Stimulated activated CD8-positive, alpha-beta memory T cell treated with anti-CD3 and anti-CD28 coated beads, Interleukin-7, amount 100 ng/mL, for 24 hours (primary cell): ENCODE measurements at places on chromosomes 3 and 15.

GRCh38 chr15:73755946-73756345 lies 2.8 kb upstream of the INSYN1 start:
- DNase-seq = no peak

DNA sequence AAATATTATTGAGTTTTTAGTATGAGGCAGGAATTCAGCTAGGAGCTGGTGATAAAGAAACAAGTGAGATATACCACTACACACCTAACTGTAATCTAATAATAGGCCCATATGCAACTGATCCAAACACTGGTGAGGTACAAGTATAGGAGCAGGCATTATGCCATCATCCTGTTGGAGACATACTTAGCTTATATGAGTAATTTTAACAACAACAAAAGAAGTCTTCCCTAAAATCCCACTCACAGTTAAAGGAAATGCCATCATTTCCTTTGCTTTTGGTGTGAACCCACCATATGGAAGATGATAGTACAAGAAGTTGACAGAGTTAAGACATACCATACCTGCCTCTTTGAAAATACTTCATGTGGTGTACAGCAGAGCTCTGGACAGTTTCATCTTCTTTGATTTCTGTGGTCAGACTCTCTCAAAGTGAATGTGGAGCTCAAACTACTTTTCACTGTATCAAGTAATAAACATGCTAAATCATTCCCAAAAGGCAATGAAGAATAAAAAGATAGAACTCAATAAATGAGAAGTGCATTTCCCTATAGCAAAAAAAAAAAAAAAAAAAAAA lies 85.5 kb downstream of the CD200R1L start:
- no peak for DNase-seq

GRCh38 chr3:47583320-47584075 lies 4.8 kb upstream of the CSPG5 start:
- DNase-seq = no peak

- DNase-seq = no peak
Observed at GRCh38 chr3:159861369-159861987, 127.2 kb upstream of the IL12A start.

DNA sequence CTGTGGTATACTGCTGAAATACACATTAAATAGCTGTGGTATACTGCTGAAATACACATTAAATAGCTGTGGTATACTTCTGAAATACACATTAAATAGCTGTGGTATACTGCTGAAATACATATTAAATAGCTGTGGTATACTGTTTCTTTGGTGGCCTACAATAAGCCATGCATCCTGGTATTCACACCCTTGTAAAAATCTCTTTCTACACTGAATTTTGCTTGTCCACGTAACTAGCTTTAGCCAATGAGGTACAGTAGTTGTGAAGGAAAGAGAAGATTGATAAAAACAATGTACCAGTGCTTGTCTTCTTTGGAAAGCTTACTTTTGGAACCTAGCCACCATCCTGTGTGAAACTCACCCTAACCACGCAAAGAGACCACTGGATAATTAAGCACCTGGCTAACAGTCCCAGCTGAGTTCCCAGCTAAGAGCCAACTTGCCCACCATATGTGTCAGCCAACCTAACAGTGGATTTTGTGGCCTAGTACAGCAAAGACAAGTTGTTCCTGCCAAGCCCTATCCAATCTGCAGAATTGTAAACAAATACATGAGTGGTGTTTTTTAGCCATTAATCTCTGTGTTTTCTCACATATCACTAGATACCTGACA lies 103.4 kb upstream of the MELTF start:
- DNase-seq = no peak

- no peak for DNase-seq
Observed at GRCh38 chr15:61840090-61840489, 220.2 kb downstream of the VPS13C start.

DNA sequence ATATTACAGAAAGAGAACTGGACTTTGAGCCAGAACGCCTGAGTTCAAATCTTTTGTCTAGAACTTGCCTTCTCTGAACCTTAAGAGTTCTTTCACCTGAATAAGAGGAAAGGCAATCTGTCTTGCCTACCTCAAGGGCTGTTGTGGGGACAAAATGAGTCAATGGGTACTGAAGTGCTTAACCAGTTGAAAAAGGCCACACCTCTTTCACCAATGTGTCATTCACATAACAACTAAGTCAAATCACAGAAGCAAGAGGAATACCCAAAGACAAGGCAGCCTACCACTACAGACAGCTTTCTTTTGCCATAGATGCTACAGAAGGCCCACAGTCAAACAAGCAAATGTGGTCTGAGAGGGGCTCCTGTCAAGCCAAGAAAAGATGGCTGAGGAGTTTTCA lies 39.7 kb downstream of the NBEAL2 start:
- no peak for DNase-seq

- no peak for DNase-seq
Observed at GRCh38 chr15:67784856-67785430, 40.4 kb upstream of the SKOR1 start.

GRCh38 chr3:86788371-86788770 lies 202.6 kb downstream of the VGLL3 start:
- no peak for DNase-seq

GRCh38 chr15:64460724-64461720 lies 644 bp downstream of the ZNF609 start:
- DNase-seq = no peak

- no peak for DNase-seq
Observed at GRCh38 chr3:61092870-61093269, 158.4 kb downstream of the FHIT start.

GRCh38 chr3:152309535-152310307 lies 41.0 kb downstream of the MBNL1 start:
- DNase-seq = no peak

GRCh38 chr3:180417241-180417640 lies 184.7 kb upstream of the TTC14 start:
- DNase-seq = no peak

- no peak for DNase-seq
Observed at GRCh38 chr15:48644467-48644826, 1.1 kb downstream of the FBN1 start.

GRCh38 chr3:181609030-181609767 lies 102.5 kb upstream of the SOX2 start:
- no peak for DNase-seq

DNA sequence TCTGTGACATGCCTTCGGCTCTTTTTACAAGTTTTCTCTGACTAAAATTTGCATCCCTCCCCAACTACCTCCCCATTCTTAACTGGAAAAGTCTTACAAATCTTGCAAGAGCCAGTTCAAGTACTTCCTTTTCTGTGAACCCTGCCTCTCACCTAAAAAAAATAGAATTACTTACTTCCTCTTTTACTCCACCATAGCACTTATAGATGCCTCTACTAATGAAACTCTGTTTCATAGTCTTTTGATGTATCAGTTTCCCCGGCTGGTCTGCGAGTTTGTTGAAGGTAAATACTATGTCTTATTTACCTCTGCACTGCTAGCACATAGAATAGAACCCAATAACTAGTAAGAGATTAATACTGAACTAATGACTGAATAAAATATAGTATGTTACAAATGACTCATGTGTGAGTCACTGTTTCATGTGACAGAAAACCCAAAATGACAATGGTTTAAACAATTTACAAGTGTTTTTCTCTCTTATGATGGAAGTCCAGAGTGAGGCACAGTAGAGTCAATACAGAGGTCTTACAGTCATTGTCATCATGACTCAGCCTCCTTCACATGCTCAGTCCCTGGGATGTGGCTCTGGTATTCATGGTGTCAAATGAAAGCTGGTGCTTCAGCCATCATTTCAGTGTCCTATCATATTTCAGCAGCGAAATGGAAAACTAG lies 393.5 kb downstream of the RSL24D1 start:
- DNase-seq = no peak

GRCh38 chr15:53512029-53512428 lies 247.4 kb downstream of the WDR72 start:
- DNase-seq = no peak

DNA sequence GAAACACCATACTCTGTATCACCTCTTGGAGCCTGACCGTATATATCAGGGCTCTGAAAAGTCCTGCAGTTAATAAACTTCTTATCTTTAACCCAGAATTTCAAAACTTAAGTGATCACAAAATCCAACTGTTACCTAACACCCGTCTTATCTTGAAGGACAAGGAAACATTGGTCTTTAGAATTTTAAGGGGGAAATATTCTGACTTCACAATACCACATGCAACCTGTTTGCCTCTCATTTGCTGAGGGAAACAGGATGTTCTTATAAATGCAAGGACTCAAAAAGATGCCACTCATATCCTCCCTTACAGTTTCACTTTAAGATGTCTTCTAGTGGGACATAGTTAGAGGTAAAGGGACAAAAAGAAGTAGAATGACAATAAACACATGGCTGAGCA lies 67.9 kb downstream of the CRTC3 start:
- DNase-seq = no peak

- no peak for DNase-seq
Observed at GRCh38 chr3:3296979-3297381, 117.5 kb upstream of the CRBN start.

- DNase-seq = no peak
Observed at GRCh38 chr3:66253790-66254620, 33.2 kb downstream of the SLC25A26 start.

GRCh38 chr3:56776556-56776950 lies 25.2 kb downstream of the ARHGEF3 start:
- DNase-seq = no peak

GRCh38 chr15:77417602-77418001 lies 2.3 kb downstream of the PEAK1 start:
- no peak for DNase-seq

DNA sequence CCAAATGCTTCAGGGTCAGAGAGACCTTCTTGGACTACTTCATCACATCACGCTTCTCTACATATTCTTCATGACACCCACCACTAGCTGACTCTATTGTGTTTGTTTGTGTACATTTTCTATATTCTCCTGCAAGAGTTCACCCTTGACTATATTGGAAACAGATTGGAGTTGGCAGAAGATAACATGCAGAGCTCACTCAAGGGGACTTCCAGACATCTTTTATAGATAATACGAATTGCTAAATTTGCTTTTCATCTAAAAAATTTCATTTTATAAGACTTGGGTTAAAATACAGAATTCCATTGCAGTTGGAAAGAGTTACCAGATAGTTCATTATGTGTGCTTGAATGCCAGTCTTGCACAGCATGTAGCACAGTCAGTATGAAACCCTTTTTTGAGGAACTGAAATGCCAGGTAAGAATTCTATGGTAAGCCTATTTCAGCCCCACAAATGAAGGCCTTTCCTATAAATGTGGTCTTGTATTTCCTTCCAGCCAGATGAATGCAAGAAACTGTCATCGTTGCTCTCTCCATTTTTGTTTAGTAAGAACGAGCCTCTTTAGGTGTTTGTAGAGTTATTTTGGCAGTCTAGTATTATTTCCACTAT lies 177.6 kb downstream of the GHSR start:
- DNase-seq = no peak

GRCh38 chr3:197673170-197673569 lies 63.5 kb downstream of the RUBCN start:
- no peak for DNase-seq

DNA sequence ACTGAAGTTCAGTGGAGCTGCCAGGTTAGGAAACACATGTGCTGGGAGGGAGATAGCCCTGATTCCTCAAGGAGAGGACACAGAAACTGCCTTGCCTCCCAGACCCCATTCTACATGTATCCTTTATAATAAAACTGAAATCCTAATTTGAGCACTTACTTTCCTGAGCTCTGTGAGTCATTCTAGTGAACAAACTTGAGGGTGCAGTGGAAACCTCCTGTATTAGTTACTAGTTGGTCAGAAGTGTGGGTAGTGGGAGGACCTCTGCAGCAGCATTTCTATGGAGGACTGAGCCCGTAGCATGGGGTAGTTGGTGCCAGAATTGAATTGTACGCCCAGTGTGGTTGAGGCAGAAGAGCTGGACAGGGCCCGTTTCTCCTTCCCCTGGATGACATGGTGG lies 23.9 kb downstream of the ATP1B3 start:
- DNase-seq = no peak

- no peak for DNase-seq
Observed at GRCh38 chr3:184471439-184471838, 90.1 kb upstream of the EPHB3 start.

DNA sequence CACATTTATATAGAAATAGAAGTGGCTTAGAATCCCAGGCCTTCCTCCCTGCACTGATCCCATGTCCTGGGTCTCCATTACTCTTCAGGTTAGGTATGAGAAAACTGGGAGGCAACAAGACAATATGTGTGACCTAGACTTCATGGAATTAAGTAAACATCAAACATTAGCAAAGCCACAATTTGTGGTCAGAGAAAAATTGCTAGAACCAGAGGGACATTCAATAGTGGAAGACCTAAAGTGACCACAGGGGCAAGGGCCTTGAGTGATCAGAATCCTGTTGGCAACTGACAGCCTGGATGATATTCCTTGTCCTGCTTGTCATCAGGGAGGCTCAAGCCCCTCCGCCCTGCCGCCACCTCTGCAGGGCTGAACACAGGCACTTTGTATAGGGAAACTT lies 322.8 kb upstream of the CTNNB1 start:
- DNase-seq = no peak

DNA sequence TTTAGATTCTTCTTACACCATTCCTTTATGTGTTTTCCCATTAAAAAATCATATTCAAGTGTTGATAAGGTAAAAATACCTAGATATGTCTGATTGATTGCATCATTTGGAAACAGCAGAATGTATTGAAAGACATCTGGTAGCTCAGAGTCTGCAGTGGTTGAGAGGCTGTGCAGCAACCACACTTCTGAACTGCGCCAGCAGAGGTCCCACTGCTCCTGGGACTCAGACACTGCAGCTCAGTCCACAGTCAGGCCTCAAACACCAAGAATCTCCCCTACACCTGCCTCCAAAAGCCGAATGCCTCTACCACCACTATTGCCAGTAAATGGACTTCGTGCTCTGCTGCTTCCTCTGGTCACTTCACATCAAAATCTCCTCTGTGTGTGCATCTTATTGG lies 176.9 kb upstream of the LMCD1 start:
- peak; percentile 21 for DNase-seq

DNA sequence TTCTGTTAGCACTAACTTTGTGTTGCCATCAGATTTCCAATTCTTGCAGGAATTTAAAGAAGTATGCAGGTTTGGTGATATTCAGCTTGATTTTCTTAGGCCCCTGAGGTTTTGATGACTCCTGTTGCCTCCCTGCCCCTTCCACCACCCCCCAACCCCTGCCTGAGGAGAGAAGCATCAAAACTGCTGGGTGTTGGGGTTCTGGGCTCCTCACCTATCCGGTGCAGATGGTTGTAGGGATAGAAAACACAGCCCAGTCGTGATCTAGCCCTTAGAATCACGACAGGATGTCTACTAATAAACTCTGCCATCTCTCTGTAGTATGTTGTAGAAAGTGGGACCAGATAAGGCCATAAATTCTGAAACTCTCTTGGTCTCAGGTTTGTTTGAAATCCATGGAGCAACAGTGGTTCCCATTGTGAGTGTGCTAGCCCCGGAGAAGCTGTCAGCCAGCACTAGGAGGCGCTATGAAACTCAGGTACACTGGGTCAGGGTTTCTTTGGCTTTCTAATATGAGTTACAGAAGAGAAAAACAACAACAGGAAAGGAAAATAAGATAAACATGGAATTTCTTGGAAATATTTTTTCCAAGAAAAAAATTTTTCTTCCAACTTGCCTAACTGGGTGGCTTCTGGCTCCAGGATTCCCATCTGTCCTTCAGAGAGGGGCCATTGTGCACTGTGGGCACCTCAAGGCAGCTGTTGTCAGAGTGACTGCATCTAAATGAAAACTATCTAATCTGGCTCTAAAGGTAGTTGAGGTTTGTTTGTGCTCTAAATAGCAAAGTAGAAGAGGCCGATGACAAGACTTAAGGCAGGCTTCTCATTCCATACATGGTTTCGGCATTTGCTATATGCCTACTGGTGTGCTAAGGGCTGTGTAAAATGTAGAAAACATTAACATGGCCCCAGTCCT lies 8.7 kb downstream of the SRP14 start:
- no peak for DNase-seq

- no peak for DNase-seq
Observed at GRCh38 chr3:4264040-4264439, 39.1 kb upstream of the SETMAR start.
